ENCODE measurements at places on chromosomes 1 and 21.

- no peak for DNase-seq
Measured at GRCh38 chr1:154223621-154224020, 2.9 kb downstream of the UBAP2L start.

GRCh38 chr1:236288620-236288976 is 6.8 kb upstream of the ERO1B start:
- no peak for DNase-seq

DNA sequence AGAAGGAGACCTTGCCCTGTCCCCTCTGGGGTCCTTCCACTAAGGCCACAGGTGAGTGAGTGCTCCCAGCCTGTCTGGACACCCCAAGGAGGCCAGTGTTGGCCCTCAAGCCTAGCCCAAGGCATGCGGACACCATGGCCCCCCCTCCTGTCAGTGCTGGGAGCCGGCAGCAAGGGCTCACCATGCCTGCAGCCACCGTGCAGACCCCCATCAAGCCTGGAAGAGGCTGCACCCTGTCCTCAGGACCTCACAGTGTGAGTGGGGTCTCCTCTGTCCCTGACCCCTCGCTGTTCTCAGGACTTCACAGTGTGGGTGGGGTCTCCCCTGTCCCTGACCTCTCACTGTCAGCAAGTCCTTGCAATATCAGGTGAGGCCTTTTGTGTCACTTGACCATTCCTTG is 33.2 kb upstream of the PRSS38 start:
- DNase-seq, result no peak

- DNase-seq, result peak; percentile 24
Measured at GRCh38 chr1:180155182-180155682, 563 bp downstream of the QSOX1 start.

GRCh38 chr1:107727866-107728265 is 237.1 kb downstream of the VAV3 start:
- DNase-seq, result no peak

DNA sequence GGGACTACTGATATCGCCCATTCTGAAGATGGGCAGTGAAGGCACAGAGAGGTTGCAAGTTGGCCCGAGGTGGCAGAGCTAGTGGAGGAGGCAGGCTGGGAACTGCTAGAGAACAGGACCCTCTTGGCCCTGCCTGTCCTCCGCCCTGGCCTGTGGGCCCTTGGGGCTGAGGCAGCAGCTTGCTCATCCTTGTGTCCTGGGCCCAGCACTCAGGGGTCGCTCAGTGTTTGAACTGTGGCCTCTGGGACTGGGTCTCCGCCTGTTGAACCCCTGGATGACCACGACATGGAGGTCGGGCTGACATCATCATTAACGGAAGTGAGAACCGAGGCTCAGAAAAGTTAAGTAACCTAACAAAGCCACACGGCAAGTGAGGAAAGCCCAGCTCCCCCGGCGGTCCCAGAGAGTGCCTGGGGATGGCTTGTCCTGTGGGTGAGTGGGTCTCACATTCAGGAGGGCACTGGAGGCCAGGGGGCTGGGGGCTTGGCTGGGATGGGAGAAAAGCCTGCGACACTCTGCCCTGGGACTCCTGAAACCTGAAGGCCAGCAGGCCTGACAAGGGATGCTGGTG is 23.0 kb upstream of the DDOST start:
- DNase-seq, result no peak

All from GM12865 (cell line).